DND-41 (cell line): ENCODE measurements at places on chromosomes 6 and 20.

DNA sequence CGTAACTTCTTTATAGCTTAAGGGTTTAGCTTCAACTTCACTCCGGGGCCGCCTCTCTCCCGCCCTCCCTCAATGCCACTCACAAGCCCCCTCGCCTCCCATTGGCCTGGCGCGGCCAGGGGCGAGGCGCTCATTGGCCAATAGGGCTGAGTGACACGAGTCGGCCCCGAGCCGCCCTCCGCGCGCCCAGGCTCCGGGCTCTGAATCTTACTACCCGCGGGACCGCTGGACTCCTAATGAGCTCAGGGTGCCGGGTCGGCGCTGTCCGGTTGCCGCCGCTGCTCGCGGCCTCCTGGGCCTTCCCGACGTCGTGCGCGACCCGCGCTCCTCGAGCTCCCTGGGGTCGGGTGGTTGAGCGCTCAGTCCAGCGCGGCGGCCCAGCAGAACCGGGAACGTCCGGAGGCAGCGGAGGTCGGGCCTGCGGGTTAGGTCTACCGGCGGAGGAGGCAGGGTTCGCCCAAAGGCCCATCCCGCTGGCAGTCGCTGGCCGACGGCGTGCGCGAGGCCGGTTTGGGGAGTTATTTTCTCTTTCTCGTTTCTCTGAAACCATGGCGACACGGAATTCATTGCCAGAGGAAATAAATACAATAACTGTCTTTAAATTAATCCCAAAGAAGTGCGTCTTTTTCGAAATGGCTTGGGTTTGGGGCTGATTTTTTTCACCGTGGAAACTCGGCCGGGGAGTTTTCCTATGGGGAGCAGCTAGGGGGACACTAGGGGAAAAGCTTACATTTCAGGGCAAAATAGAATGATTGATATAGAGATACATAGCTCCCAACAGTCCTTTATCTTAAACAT is at the start of gene SIM1:
Gene SIM1, minus strand, starts transcription at position 19 of the 798 bp plus-strand sequence. CDS start 1,453 bp downstream, outside the sequence.
- DNase-seq = no peak

DNA sequence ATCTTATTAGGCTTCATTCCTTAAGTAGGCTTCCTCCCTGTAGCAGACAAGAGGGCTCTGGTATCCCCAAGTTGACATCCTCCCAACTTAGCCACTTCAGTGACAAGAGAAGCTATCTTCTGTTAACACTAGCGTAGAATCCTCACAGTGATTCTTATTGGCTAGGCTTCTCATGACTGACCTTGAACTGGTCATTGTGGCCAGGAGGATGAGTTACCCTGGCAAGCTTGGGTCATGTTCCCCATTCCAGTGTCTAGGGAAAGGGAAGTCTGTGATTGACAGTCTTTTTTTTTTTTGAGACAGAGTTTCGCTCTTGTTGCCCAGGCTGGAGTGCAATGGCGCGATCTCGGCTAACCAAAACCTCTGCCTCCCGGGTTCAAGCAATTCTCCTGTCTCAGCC is 7.1 kb downstream of the CDKAL1 start:
- no peak for DNase-seq

- no peak for DNase-seq
Observed at GRCh38 chr6:124561635-124562130, 400.6 kb upstream of the RNF217 start.

DNA sequence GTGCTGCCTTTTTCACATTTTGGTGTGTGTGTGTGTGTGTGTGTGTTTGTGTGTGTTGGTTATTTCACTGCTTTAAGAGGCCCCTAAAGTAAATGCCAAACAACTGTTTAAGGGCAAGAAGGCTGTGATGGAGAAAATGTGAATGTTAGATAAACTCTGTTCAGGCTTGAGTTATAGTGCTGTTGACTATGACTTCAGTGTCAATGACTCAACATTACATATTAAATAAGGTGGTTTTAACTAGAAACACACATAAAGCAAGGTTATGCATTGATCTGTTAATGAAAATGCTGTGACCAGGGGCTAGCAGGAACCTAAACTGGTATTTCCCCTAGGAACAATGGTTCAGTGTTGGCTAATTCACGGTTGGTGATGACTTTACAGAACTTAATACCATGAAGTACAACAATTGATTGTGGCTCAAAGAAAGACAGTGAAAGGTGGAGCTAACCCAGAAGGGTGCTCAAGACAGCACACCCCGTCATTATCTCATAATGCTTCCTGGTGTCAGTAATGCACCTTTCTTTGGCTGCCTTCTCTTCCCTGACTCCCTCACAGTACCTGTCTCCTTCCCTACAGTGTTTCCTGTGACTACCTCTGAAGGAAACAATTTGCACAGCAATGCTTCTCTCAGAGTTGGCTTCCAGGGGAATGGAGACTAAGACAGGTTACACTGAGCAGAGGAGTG is 116.1 kb downstream of the RIN2 start:
- DNase-seq = no peak

GRCh38 chr6:7726416-7727085 is 652 bp downstream of the BMP6 start:
- no peak for DNase-seq

DNA sequence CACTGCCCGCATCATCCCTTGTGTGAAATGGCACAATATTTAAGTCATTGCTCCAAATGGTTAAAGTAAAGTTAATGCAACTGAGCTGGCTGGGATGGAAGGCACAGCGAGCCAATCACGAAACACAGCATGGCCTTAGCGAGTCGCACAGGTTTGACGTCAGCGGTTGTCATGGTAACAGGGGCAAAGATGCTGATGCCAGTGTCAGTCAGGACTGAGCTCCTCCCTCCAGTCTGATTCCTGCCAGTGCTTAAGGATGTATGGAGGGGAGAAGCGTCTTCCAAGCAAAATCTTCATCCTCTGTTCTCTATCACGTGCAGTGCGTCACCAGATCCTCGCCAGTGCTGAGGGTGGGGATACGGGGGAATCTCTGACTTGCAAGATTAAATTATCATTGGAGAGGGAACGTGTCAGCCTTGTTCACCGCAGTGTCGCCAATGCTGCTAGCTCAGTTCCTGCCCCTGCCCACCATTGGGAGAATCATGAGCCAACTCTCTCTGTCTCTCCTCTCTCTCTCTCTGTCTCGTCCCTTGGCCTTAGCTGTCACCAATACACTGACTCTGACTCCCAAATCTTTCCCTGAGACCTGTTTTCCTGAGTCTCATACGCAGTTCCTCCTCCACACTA is 24.5 kb downstream of the TSPYL4 start:
- DNase-seq = peak; percentile 24

- DNase-seq = no peak
Observed at GRCh38 chr6:138614151-138614550, 114.9 kb upstream of the NHSL1 start.

DNA sequence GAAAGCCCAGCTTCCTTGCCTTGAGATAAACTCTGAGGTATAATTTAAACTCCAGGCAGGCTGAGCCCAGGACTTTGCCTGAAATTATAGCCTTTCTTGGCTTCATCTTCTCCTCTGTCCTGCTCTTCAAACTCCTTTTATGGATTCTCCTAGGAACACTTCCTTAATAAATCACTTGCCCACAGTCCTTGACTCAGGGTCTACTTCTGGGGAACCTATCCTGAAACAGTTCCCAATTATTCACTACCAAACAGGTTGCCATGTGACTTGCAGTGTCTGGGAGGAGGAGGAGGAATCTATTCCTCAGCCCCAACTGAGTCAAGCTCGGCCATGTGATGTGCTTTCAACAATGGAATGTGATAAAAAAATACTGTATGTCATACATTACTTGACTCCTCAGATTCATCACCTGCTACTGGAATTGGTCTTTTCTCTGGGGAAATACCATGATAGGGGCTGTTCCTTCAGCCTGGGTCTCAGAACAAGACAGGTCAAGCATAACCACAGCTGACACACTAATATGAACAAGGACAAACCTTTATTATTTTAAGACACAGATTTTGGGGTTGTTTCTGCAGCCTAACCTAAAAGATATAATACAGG is 20.5 kb upstream of the CDKN1A start:
- DNase-seq = no peak

DNA sequence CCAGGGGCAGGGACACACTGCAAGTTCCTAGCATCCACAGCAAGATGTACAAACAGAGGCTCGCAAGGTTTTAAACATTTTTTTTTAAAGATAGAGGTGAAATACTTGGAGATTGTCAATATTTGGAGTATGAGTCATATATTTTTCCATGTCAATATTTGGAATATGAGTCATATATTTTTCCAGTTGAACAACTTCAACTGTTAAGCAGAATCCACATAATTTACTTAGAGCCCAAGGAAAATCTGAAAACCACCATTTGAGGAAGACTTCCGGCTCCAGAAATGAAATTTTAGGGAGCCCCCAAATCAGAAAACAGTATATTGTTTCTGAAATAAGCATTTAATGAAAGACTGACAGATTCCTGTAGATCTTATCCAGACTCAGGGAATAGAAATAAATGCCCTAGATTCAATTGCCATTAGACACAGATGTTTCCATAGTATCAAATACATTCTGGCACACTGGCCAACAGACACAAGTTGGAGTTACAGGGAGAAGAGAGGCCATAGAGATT is 51.6 kb upstream of the FAM184A start:
- no peak for DNase-seq

GRCh38 chr6:145823328-145823944 is 8.8 kb upstream of the FBXO30 start:
- no peak for DNase-seq

DNA sequence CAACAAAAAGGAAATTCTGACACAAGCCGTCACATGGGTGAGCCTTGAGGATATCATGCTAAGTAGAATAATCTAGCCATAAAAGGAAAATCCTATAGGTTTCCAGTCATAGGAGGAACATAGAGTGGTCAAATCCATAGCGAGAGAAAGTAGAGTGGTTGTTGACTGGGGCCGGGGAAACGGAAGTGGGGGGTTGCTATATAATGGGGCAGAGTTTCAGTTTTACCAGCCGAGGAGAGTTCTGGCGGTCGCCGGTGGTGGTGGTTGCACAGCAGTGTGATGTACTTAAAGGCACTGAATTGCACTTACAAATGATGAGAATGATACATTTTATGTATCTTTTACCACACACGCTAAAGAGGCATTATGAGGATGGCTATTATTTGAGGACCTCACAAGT is 4.9 kb downstream of the GPR31 start:
- no peak for DNase-seq

GRCh38 chr6:158605266-158605878 is 39.2 kb downstream of the DYNLT1 start:
- peak; percentile 53 for DNase-seq

GRCh38 chr20:37325206-37325605 is 20.7 kb upstream of the SRC start:
- DNase-seq = no peak

DNA sequence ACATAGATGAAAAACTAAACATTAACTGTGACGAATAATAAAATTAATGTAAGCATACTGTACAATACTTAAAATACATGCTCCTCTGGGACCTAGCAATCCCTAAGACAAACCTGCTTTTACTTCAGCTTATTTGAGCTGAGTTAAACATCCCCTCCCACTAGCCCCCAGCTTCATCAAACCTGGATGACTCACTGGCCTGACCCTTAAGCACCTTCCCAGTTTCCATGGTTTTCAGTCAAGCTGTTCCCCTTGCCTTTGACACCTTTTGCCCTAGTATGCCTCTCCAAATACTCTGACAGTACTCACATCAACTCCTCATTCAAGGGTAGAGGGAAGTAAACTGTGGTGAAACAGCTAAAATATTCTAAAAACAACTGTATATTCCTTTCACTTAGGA is 4.2 kb downstream of the ELOVL4 start:
- no peak for DNase-seq

- DNase-seq = no peak
Observed at GRCh38 chr6:75220357-75220756, 14.5 kb upstream of the COL12A1 start.

- DNase-seq = no peak
Observed at GRCh38 chr6:150567380-150567779, 32.3 kb upstream of the PLEKHG1 start.

- no peak for DNase-seq
Observed at GRCh38 chr6:104159045-104159618, 700.6 kb downstream of the HACE1 start.

DNA sequence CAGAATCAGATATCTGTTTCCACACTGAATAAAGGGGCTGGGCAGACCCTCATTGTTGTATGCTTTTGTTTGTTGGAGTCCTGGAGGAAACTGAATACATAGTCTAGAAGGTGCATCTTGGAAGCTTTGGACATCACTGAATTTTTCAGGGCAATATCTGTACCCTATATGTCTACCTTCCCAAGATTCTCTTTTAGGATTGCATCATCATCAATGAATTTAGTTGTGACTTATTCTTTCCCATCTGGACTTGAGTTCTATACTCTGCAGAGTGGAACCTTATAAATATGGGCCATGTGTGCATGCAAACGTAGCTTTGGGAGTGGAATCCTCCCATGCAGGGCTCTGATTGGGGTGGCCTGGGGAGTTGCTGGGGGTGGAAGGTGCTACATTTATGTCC is 60.7 kb upstream of the PROKR2 start:
- no peak for DNase-seq

- DNase-seq = no peak
Observed at GRCh38 chr6:167645368-167645767, 181.3 kb upstream of the AFDN start.

- no peak for DNase-seq
Observed at GRCh38 chr6:41427642-41428335, 92.4 kb downstream of the NCR2 start.

DNA sequence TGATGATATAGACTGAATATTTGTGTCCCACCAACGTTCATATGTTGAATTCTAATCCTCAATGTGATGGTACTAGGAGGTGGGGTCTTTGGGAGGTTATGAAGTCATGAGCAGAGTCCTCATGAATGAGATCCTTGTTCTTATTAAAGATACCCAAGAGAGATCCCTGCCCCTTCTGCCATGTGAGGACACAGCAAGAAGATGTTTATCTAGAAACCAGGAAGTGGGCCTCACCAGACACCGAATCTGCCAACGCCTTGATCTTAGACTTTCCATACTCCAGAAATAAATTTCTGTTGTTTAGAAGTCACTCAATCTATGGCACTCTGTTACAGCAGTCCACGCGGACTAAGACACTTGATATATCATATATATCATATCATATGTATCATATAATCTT is 67.7 kb upstream of the GCM1 start:
- DNase-seq = peak; percentile 42

DNA sequence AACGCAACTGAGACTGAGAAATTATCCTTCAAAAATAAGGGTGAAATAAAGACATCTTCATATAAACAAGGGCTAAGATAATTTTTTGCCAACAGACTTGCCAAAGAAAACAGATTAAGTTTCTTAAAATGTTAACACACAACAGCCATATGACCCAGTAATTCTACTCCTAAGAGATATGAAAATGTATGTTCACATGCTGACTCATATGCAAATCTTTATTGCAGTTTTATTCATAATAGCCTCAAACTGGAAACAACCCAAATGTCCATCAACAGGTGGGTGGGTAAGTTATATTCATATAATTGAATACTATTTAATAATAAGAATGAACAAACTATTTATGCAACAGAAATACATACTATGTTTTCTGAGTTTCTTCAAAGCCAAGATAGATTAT is 140.1 kb downstream of the REV3L start:
- no peak for DNase-seq

- no peak for DNase-seq
Observed at GRCh38 chr20:55143601-55144000, 668.2 kb downstream of the DOK5 start.
